ENCODE measurements at places on chromosomes 16 and 17.

DNA sequence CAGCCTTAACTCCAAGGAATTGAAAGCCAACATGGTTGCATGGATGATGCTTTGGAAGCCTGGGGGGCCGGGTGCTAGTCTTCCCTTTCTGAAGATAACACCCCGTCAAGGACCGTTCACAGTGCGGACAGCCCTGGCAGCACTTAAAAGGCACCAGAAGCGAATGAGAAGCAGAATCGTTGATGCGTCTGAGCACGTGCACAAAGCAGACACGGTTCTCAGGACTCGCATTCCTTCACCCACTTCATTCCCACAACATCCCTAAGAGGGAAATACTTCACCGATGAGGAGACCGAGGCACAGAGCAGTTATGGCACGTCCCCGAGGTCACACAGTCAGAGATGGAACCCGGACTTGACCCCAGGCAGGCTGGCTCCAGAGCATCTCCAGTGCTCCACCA is 14.2 kb downstream of the TRPV1 start:
- no peak for DNase-seq

DNA sequence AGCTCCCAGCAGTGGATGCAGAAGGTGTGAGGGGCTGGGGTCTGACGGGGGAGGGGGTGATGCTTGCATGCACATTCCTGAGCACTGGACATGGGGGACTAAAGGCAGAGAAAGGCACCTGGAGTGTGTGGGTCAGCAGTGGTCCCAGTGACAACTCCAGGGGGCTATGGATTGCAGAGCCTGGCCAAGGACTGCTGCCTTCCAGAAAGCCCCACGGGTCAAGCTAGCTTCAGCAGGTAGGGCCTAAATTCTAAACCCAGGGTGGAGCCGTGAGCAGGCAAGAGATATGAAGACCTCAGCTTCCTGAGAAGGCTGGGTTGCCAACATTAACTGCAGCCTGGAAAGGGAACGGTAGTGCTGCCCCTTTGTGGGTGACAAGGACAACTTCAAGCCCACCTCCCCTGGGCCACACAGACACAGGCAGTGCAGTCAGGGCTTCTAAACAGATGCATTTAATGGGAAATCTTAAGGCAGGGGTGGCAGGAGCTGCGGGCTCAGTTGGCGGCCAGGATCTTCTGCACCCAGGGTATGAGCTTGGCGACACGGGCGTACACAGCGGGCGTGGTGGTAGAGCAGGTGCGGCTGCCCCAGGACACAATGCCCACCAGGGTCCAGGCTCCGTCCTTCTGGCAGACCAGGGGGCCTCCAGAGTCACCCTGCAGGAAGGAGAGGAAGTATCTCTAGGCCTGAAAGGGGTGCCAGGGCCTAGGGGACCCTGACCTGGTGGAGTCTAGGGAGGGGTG is 3.1 kb downstream of the CTRB2 start:
- no peak for DNase-seq

DNA sequence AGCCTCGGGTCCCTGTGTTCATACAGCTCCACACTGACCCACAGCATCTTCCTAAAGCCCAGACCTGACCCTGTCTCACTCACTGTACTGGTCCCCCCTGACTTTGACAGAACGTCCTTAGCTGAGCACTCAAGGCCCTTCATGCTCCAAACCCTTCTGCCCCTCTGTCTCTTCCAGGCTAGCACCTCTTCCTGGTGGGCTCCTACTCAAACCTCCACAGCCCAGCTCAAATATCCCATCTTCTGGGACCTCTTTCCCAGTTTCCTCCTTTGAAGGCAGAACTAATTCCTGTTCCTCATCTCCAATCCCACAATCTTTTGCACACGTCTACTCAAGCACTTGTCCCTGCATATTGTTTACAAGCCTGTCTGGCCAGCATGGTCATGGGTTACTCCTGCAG is 8.8 kb downstream of the GRIN2C start:
- DNase-seq = no peak

- no peak for DNase-seq
Measured at GRCh38 chr17:58918072-58918471, 162.4 kb downstream of the PPM1E start.

GRCh38 chr16:87847785-87848675 is 21.3 kb downstream of the SLC7A5 start:
- no peak for DNase-seq

GRCh38 chr16:28824717-28824973 is 1.8 kb downstream of the ATXN2L start:
- DNase-seq = no peak

DNA sequence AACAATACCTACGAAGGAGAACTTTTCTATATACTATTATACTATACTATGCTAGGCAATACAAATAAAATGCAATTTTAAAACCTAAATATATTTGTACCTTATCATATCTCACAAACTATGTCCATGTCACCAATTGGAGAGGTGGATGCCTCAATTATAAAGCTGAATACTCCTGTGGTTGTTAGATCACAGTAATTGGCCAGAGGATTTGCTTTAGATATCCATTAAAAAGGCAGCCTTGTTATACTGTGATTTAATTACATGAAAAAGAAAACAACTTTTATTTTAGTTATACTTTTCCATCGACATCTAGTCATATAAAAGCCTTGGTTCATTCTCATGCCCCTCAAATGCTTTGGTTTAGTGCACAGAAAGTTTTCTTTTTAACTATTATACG is 129.3 kb downstream of the BRIP1 start:
- DNase-seq = no peak

- no peak for DNase-seq
Measured at GRCh38 chr17:73713136-73713535, 68.9 kb upstream of the SDK2 start.
